ENCODE measurements at places on chromosomes 12 and 14. TPM values are rescaled to one million over a fixed set of nuclear protein-coding genes. Genes with fewer than 3 reads are reported as not detected.

HCAR3 gene
- 0.09 TPM for total RNA-seq

TMEM121 gene
- 7.2 TPM for total RNA-seq

PCNX4 gene
- 27.0 TPM for total RNA-seq

CPNE6 gene
- not detected for total RNA-seq

CLEC2A gene
- total RNA-seq: not detected

REC8 gene
- total RNA-seq: 25.6 TPM

OVCH1 gene
- not detected for total RNA-seq

DLST gene
- total RNA-seq: 103 TPM

CFL2 gene
- total RNA-seq: 6.8 TPM

GPD1 gene
- 0.25 TPM for total RNA-seq

KCNMB4 gene
- total RNA-seq: 0.94 TPM

NFATC4 gene
- 0.30 TPM for total RNA-seq

CLEC12A gene
- total RNA-seq: not detected

TEDC1 gene
- total RNA-seq: 21.7 TPM

RAPGEF3 gene
- total RNA-seq: 0.43 TPM

MGST1 gene
- total RNA-seq: not detected

BCL2L14 gene
- total RNA-seq: 7.3 TPM

OAS1 gene
- 52.8 TPM for total RNA-seq

GDF3 gene
- not detected for total RNA-seq

TWF1 gene
- 15.5 TPM for total RNA-seq

MNAT1 gene
- total RNA-seq: 40.3 TPM

PLA2G1B gene
- total RNA-seq: not detected

DNAH10 gene
- total RNA-seq: 0.16 TPM

KRT77 gene
- not detected for total RNA-seq

VRK1 gene
- total RNA-seq: 83.3 TPM

AHNAK2 gene
- 0.07 TPM for total RNA-seq

RIPK3 gene
- 8.9 TPM for total RNA-seq

SYCP3 gene
- total RNA-seq: not detected

SIX4 gene
- not detected for total RNA-seq

SERPINA1 gene
- 102 TPM for total RNA-seq

RPL10L gene
- total RNA-seq: not detected

SSPN gene
- not detected for total RNA-seq

CIDEB gene
- total RNA-seq: 14.0 TPM

FOXM1 gene
- total RNA-seq: 74.5 TPM

RND1 gene
- total RNA-seq: 3.3 TPM

TAS2R31 gene
- 0.44 TPM for total RNA-seq

SDSL gene
- 3.9 TPM for total RNA-seq

NANOG gene
- not detected for total RNA-seq

GPR84 gene
- total RNA-seq: 1.7 TPM

KIF5A gene
- 1.4 TPM for total RNA-seq

KRT3 gene
- not detected for total RNA-seq

TESPA1 gene
- total RNA-seq: 81.0 TPM

EXOC3L4 gene
- total RNA-seq: not detected

RFLNA gene
- total RNA-seq: not detected

NKX2-1 gene
- not detected for total RNA-seq

POLE2 gene
- 43.0 TPM for total RNA-seq

SRRM4 gene
- total RNA-seq: not detected

B3GNT4 gene
- total RNA-seq: 2.6 TPM
